Skin of body (tissue), 3 donors: ENCODE measurements at places on chromosomes 12 and 14. TPM values are rescaled to one million over a fixed set of nuclear protein-coding genes. Genes with fewer than 3 reads are reported as not detected.
A peak's percentile ranks its signal among the peaks of the same experiment; 100 is the strongest.

HRK gene
- 0.10 TPM for total RNA-seq

DNA sequence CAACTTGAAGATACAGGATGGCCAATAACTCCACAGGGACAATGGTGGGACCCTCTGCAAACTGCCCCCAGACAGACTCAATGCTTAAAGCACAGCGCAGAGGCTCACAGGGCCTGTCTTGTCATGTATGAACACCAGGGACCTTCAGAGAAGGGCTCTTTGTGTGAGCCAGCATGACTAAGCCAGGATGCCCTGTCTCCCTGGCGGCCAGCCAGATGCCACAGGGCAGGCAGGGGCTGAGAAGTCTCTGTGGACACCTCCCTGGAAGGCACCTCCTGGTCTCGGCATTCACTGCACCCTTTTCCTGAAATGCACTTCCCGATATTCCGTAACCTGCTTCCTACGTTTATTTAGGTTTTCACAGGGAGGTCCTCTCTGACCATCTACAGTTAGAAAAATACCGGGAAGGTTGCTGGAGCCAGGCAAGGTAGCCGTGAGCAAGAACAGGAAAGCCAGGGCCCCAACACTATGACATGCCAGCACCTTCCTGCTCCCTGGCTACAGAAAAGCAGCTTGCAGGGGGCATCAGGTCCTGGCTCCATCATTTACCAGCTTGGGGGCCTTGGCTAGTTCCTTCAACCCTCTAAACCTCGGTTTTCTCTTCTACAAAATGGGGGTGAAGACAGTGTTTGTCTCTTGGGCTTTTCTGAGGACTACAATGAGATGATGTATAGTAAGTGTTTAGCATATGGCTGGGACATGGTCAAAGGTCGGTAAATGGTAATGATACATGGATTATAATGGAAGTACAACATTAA is 65.0 kb downstream of the PITPNM2 start:
- DNase-seq: no peak

- no peak for DNase-seq
Measured at GRCh38 chr12:27000961-27001360, 13.2 kb downstream of the TM7SF3 start.

GRCh38 chr14:44945264-44945663 is 16.5 kb downstream of the KLHL28 start:
- peak; percentile 74 for DNase-seq

DNA sequence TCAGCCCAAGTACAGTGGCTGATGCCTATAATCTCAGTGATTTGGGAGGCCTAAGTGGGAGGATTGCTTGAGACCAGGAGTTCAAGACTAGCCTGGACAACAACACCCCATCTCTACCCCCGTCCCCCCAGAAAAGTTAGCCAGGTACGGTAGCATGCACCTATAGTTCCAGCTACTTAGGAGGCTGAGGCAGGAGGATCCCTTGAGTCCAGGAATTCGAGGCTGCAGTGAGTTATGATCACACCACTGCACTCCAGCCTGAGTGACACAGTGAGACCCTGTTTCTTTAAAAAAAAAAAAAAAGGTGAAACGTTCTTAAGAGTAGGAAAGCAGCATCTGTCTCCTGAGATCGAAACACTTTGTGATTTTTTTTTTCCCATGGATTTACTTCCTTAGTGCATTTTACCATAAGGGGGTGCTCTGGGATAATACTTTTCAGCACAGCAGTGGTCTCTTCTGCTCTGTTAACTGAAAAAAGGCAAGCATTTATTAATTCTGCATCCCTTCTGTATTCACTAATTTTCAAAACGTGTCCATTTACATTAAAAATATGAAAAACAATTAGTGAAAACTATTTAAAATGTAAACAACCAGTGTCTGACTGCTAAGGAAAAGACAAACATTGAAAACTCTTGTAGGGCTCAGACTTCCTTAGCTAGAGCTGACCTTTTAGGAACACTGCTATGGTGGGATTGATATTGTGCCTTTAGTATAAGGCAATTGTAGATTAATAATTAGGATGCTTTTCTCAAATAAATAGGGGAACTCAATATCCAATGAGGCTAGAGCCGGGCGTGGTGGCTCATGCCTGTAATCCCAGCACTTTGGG is 31.2 kb upstream of the USP44 start:
- DNase-seq: peak; percentile 69
